ENCODE measurements at places on chromosomes 1 and 21.

GRCh38 chr21:31554511-31555022 is 104.9 kb upstream of the SOD1 start:
- DNase-seq: no peak

DNA sequence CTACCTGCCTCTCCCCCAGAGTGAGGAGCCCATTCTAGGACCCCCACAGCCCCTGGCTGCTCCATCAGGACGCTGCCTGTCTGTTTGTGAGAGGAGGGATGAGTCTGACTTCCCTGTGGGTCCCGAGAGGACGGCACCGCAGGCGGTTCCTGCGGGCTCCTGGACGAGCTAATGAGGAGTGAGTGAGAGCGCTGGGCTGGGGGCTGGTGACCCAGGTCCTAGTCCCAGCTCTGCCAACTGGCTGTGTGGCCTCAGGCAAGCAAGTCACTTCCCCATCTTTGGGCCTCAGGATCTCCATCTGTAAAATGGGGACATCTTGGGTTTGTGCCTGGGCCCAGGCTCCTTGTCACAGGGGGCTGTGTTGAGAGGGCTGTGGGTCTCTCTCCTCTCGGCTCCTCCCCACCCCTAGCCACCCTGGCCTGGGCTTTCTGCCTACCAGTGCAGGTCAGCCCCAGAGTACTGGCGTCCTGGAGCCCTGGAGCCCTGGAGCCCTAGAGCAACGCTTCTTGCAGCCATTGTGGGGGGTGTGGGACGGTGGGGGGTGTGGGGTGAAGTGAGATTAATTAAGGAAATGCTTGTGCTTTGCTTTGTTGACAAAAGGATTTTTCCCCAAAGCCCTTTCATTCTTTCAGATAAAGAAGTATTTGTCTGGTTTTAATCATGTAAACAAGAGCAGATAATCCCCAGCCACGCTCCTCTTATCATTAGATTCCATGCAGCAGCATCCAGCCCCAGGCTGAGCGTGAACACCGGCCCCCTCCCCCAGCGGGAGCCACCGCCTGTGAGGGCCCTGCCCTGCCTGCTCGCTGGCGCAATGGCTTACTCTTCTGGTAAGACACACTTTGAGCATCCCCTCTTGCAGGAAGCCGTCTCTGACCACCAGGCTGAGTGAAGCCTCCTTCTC is 26.8 kb downstream of the SLC1A7 start:
- peak; percentile 76 for DNase-seq

DNA sequence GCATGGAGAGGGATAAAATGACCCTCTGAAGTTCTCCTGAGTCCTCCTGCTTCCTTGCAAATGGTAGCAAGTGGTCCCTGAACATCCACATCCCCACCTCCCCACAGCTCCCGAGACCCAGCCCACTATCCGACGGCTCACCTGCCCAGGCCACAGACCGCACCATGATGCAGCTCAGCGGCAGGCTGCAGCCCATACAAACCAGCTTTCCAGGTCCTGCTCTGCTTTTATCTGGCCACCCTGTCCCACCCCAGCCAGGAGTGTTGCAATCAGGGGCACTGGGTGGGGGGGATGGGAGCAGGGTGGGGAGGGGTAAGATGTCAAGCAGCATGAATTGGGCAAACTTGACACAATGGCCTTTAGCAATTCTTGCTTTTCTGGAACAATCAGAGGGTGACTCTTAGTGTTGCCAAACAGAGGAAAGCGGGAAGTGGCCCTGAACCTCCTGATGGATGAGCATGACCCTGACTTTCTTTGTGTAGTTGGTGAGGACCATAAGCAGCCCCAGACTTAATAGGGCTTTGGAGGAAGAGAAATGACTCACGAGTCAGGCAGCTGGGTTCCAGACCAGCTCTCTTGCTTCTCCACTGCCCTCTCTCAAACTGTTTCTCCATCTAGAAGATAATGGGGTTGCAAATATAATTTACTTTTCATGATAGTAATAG is at the start of gene CHIT1:
Gene CHIT1, minus strand, starts transcription at position 203 of the 665 bp plus-strand sequence. Its CDS starts 37 bp downstream, at position 166.
- DNase-seq: no peak

GRCh38 chr1:23862640-23863039 is 5.5 kb downstream of the FUCA1 start:
- DNase-seq: no peak

DNA sequence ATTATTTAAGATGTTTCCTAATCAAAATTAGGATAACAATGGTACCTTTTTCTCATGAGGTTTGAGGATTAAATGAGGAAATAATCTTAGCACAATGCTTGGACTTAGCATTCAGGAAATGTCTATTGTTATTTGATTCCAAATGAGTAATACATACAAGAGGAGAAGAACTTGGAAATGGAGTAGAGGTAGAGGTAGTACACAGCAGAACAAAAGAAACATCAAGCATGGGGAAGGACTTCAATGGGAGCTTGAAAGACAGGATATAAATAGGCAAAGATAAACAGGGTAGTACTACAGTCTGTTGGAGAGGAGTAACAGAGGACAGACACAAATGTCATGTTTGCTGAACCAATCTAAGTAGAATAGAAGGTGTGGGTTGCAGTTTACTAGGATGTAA is 59.5 kb upstream of the RGS2 start:
- DNase-seq: no peak

DNA sequence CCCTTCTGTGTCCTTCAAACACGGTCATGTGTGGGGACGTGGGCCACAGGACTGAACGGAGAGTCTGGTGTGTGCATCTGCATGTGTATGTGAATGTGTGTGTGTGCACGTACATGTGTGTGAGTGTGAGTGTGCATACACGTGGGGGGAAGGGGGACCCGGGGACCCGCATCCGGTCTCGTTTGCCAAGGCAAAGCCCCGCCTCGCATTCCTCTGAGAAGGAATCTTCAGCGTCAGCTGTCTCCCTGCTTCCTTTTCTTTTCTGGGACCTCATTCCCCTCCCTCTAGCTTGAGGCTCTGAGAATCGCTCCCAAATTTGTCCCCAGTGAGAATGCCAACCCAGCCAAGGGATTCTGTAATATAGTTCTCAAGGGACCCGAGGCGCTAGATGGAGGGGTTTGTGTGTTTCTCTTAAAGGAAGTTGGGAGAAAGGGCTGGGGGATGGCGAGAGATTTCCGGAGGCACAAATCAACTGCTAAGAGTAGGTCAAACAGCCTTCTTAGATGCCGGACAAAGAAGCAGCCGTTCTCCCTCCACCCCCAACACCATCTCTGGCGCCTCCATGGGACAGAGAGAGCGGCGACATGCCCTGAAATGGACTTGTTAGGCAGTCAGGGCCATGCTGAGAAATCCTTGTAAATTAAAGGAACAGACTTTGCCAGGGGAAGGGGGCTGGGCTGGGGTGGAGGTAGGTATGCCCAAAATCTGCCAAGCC is 6.6 kb downstream of the IFFO2 start:
- DNase-seq: peak; percentile 95

DNA sequence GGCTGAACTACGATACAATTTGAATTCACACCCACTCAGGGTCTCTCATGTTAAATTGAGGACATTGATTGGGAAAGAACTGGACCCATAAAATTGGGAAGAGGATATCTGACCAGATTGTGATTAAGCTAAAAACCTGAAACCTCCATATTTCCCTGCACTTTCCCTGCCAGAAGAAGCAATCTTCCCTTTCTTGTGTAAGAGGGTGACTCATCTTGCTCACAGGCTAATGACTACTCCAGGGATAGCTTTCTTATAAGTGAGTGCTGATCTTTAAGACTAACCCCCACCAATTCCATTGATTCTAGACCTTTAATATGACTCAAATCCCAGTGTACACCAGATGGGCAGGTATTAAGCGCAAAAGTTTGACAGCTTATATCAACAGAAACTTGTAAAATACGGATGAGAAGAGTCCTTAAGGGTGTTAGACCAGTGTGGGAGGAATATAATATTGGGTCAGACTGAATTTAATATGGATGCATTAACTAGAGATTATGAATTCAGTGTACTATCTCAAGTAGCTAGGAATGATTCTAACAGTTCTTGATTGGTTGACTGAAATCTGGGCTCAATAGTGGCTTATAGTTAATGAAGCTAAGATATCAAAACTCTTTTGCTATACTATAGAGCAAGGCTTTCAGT is 12.1 kb upstream of the SGIP1 start:
- DNase-seq: no peak

- DNase-seq: no peak
Measured at GRCh38 chr1:226646026-226646869, 92.8 kb downstream of the ITPKB start.

GRCh38 chr1:176617881-176618280 is 154.9 kb downstream of the PAPPA2 start:
- DNase-seq: no peak

DNA sequence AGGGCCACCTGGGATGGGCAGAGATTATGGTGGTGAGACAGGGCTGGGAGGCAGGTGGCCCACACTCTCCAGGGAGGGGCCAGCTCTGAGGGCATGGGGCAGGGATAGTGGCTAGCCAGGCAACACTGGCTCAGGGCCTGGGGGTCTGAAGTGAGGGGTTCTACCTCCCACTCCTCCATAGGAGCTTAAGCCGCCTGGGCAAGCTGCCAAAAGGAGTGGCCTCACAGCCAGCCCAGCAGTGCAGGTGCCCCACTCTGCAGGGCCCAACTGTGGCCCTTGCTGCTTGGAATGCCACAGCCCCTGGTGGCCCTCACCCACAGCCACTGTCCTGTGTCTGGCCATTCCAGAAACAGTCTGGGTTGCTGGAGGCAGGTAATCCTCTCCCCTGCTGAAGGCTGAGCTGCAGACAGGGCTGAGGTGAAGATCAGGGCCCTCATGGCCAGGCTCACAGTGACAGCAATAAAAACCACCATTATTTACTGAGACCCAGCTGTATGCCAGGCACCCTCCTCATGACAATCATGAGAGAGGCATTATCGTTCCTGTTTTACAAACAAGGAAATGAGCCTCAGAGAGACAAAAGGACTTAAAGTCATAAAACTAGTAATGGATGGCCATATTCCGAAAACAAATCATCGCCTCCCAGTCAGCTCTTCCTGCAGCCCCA is 31.0 kb downstream of the KIF21B start:
- DNase-seq: no peak

DNA sequence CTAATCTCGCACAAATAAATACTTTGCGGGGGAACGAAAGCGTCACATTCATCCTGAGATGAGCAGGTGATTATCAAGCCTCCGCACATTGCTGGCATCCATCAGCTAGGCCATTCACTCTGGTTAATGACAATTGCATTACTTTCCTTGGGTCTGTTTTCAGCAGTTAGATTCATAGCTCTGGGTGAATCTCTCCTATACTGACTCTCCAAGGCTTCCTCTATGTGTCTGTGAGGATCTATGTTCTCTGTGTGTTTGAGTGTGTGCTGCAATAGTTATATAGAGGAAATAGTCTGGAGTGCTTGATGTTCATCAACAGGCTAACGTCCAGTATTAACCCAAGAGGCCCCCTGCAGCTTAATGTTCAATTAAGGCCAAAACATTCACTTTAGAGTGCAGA is 133.0 kb upstream of the CTTNBP2NL start:
- DNase-seq: no peak

DNA sequence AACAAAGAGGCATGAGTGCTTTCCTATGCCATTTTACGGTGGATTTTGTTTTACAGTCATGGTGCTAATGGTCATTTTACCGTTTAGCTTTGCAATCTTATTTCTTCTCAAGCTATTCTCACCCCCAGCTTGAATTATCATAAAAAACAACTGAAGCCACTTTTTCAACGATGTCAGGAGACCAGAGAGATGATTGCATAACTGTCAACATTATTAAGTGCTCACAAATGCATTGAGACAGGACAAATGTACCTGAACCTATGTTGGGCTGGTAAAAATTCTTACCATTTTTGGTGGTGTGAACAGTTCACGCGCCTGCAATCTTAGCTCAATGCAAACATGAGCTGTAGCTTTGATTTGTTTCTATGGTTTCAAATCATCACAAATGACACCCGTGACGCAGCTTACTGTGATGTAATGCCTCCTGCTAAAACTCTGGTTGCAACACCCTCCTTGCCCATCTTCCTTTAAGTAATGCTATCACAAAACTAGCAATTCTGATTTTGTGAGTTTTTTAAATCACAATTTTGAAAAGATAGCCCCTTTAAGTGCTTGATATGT is 104.4 kb downstream of the UCHL5 start:
- DNase-seq: no peak

- DNase-seq: peak; percentile 93
Measured at GRCh38 chr1:201791779-201792173, 37.2 kb upstream of the IPO9 start.

GRCh38 chr1:176954242-176954641 is 210.3 kb downstream of the ASTN1 start:
- peak; percentile 10 for DNase-seq

DNA sequence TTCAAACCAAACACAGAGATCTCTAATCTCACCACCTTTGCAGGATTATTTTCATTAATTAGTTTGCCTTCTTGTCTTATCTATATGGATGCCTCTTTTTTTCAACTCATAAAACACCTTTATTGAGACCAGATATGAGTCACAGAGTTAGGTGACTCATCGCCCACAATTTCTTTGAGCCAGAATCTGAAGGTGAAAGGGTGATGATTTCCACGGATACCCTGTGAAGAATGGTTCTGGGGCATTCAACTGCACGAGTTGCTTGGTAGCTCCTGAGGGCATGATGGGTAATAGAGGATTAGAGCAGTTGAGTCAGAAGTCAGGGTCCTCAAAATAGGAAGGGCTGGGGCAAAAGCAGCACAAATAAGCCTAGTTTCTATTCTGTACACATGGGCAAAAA is 128.2 kb downstream of the TBX19 start:
- no peak for DNase-seq

DNA sequence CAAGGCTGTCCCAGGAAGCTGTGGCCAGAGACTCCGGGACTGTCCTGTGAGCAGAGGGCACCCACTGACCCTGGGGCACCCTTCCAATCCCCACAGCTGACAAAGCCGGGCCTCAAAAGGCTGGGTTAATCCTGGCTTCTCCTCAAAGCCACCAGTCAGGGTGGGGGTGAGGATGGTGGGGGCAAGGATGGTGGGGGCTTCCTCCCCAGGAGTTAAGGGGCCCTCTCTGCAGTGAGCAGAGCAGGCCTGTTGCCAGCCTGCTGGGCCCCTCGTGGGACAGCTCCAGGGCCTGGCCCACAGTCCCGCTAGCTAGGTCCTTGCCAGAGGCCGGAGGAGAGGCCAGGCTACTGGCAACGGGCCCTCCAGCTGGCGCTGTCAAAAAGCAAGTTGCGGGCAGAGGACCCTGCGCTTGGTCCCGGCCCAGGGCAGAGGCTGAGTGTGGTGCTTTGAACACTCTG is 37.9 kb upstream of the CCDC27 start:
- DNase-seq: peak; percentile 54

GRCh38 chr1:183548116-183548515 is 42.1 kb downstream of the NCF2 start:
- no peak for DNase-seq

GRCh38 chr1:186144505-186144904 is 230.5 kb downstream of the TPR start:
- no peak for DNase-seq

DNA sequence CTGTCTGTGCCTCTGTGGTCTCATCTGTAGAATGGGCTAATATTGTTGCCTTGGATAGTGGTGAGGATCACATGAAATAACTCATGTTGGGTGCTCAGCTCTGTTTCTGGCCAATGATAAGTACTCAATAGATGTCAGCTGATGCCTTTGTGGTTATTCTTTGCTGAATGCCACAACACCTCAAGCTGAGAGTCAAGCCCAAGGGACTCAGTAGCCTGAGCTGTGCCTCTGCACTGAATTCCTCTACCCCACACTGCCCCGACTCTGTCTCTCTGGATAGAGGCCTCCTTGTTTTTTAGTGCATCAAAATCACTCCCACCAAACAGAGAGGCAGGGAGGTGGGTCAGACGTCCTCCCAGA is 196.1 kb upstream of the VAMP3 start:
- DNase-seq: no peak

- no peak for DNase-seq
Measured at GRCh38 chr1:58149271-58149812, 397.2 kb downstream of the OMA1 start.
